ENCODE measurements at places on chromosomes 1 and 21.

DNA sequence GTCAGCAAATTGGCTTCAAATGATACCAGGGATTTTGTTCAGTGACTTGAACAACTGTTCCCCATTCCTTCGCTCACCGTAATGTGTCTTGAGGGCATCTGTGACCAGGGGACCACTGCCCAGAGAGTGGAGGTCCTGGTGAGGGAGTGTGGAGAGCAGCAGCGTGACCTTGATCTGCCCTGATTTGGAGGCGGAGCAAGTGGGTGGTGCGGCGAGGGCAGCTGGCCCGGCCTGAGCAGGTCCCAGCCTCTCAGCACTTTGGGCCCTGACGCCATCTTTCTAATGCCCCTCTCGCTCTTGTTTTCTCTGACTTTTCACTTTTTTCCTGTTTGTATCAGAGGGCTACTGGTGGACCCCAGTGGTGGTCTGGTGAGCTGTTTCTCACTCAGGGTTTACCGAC, 31.1 kb downstream of the DIP2A start:
- DNase-seq: no peak
- no peak overlapping the region for H3K27ac ChIP-seq
- H3K4me1 ChIP-seq: peaks cover 10% of the 10 kb centered on the region
- peaks cover 75% of the 10 kb centered on the region for H3K36me3 ChIP-seq

- peaks cover 66% of the 10 kb centered on the region for H3K36me3 ChIP-seq
- H3K4me1 ChIP-seq: no peaks in the 10 kb centered on the region
- DNase-seq: no peak
- H3K27ac ChIP-seq: no peak overlapping the region
- no peak overlapping the region for H3K4me3 ChIP-seq
These were observed 8.4 kb downstream of the TXLNA start for GRCh38 chr1:32187850-32188249.

DNA sequence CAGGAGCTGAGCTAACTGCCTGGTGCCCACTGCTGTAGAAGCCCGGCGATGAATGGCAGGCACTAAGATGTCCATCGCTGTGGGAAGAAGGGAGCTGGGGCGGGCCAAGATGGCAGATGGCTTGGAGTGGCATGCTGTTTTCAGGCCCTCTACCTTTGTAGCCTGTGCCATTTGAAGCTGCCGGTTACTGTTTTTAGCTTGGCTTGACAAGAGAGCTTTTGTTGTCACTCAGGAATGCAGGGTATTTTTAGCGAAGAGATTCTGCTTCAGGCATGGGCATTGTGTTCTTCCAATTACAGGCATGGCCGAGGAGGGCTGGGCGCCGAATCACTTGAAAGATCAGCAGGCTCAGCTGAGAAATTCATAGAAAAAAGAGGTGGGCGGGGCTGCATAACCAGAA, 348.7 kb downstream of the RPS6KC1 start:
- no peak overlapping the region for H3K4me3 ChIP-seq
- DNase-seq: no peak
- H3K36me3 ChIP-seq: no peaks in the 10 kb centered on the region
- H3K27me3 ChIP-seq: no peaks in the 10 kb centered on the region
- no peaks in the 10 kb centered on the region for H3K4me1 ChIP-seq
- H3K27ac ChIP-seq: peak overlapping the region; percentile 65

GRCh38 chr1:184426278-184426674, 39.4 kb downstream of the C1orf21 start:
- H3K27ac ChIP-seq: no peak overlapping the region
- H3K4me3 ChIP-seq: no peak overlapping the region
- peaks cover 44% of the 10 kb centered on the region for H3K4me1 ChIP-seq
- no peaks in the 10 kb centered on the region for H3K27me3 ChIP-seq
- no peaks in the 10 kb centered on the region for H3K36me3 ChIP-seq

GRCh38 chr21:25881524-25882376, 147.0 kb downstream of the GABPA start:
- H3K4me3 ChIP-seq: no peak overlapping the region
- H3K36me3 ChIP-seq: peaks cover 26% of the 10 kb centered on the region
- peaks cover 9% of the 10 kb centered on the region for H3K4me1 ChIP-seq
- no peaks in the 10 kb centered on the region for H3K27me3 ChIP-seq
- no peak overlapping the region for H3K27ac ChIP-seq

GRCh38 chr1:196608390-196609369, at the start of gene KCNT2:
TSS of gene KCNT2 (minus strand) at chr1:196608440. CDS start at chr1:196608309, 131 bp downstream.
- peak within 1 kb of the TSS; percentile 56 for H3K4me3 ChIP-seq
- H3K27ac ChIP-seq: peak within 1 kb of the TSS; percentile 66
- H3K27me3 ChIP-seq: no peaks in the 10 kb centered on the region
- peak; percentile 59 for DNase-seq
- H3K36me3 ChIP-seq: no peaks in the 10 kb centered on the region

GRCh38 chr1:3053986-3054385, 15.0 kb upstream of the PRDM16 start:
- H3K4me1 ChIP-seq: no peaks in the 10 kb centered on the region
- H3K4me3 ChIP-seq: no peak overlapping the region
- no peaks in the 10 kb centered on the region for H3K36me3 ChIP-seq
- peaks cover 5% of the 10 kb centered on the region for H3K27me3 ChIP-seq
- no peak for DNase-seq

GRCh38 chr1:230621324-230622030, 20.8 kb upstream of the COG2 start:
- H3K36me3 ChIP-seq: no peaks in the 10 kb centered on the region
- no peak overlapping the region for H3K4me3 ChIP-seq
- no peaks in the 10 kb centered on the region for H3K4me1 ChIP-seq
- H3K27me3 ChIP-seq: no peaks in the 10 kb centered on the region
- no peak for DNase-seq

DNA sequence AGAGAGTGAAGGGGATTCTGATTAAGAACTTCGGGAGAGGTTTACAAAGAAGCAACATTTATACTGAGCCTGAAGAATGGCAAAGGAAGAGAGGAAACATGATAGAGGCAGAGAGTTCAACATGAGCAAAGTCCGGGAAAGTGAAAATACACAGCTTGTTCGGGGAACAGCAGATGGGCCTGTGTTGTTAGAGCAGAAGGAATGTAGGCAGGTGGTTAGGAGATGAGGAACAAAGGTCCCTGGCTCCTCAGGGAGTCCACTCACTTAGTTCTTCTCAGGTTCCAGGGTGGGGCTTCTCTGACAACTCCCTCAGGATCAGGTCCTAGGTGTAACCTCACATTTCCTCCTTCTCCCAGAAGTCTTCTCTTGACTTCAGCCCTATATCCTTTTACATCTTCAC, 5.1 kb upstream of the ZNF326 start:
- H3K36me3 ChIP-seq: no peaks in the 10 kb centered on the region
- no peak overlapping the region for H3K4me3 ChIP-seq
- DNase-seq: no peak
- H3K27me3 ChIP-seq: no peaks in the 10 kb centered on the region
- H3K27ac ChIP-seq: no peak overlapping the region

DNA sequence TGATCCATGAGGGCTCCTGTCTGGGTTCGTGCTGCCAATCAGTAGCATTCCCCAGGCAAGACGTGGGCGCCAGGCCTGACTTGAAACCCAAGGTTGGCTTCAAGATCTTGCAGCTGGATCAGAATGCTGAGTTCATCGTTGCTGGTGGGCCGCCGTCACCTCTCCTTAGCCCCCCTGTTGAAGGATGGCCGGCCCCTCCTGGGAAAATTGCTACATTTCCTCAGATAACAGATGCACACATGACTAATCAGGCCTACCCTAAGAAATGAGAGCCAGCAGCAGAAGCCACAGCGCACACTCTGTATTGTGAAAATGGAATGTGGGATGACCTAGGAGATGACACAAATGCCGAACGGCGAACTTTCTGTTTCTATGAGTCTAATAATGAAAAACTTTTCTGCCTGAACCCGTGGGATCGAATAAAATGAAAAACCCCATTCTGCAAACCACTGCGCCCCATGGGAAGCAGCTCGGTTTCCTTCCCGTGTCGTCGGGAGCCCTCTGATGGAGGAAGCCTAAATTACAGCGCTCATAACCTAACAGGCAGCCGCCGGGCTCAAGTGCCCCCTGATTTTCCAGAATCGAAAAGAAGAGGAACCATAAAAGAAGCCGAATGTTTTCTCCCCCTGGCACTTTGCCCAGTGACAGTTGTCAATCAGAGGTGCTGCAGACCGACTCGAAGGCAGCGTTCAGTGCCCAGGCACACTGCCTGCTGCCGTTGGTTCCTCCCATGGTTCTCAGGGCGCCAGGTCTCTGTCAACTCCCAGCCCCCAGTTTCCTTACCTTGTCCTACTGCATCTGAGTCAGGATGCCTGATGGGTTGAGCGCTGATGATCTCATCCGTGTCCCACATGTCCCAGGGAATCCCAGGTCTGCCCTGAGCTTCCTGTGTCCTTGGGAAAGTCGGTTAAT, 38.2 kb upstream of the H6PD start:
- H3K27ac ChIP-seq: peak overlapping the region; percentile 36
- peaks cover 8% of the 10 kb centered on the region for H3K27me3 ChIP-seq
- H3K36me3 ChIP-seq: no peaks in the 10 kb centered on the region
- DNase-seq: peak; percentile 77

GRCh38 chr1:187588917-187589316, 760.2 kb downstream of the PLA2G4A start:
- no peak for DNase-seq
- no peak overlapping the region for H3K4me3 ChIP-seq
- no peaks in the 10 kb centered on the region for H3K36me3 ChIP-seq

DNA sequence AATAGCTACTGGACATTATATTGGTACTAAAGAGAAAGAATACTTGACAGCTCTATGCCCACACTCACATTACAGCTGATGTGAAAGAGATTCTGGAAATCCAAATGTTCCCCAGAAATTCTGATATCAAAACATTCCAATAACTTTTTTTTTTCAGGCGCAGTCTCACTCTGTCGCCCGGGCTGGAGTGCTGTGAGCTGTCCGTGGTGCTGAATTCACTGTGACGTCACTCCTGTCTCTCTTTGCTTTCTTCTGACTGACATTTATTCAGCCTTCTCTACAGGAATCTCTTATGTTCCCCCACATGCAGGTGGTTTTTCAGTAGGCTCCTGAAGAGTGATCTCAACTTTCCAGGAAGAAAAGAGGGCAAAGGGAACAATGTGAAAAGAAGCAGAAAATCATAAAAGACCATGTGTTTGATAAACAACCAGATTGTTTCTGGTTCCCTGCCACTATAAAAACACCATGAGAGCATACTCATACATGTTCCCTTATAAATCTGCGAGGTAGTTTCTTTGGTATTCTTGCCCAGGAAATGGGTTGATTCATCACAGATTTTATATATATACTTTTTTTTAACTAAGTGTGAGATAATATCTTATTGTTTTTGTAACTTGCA, 6.2 kb downstream of the S100A7A start:
- no peaks in the 10 kb centered on the region for H3K4me1 ChIP-seq
- peaks cover 34% of the 10 kb centered on the region for H3K27me3 ChIP-seq
- no peak overlapping the region for H3K4me3 ChIP-seq
- H3K36me3 ChIP-seq: no peaks in the 10 kb centered on the region
- DNase-seq: peak; percentile 59

- no peaks in the 10 kb centered on the region for H3K36me3 ChIP-seq
- no peak for DNase-seq
- H3K27me3 ChIP-seq: no peaks in the 10 kb centered on the region
- H3K4me3 ChIP-seq: no peak overlapping the region
These were observed 177.5 kb downstream of the HIVEP3 start for GRCh38 chr1:41741244-41741643.

DNA sequence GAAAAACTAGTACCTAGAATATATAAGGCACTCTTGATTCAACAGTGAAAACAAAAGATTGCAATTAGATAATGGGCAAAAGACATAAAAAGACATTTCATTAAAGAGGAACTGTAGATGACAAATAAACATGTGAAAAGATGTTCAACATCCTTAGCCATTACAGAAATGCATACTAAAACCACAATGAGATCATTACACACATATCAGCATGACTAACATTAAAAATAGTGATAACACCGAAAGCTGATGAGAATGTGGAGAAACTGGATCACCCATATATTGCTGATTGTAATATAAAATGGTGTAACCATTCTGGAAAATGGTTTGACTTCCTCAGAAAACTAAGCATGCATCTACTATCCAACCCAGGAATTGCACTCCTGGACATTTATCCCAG, 340.3 kb downstream of the SEC16B start:
- DNase-seq: no peak
- H3K27ac ChIP-seq: no peak overlapping the region
- H3K36me3 ChIP-seq: no peaks in the 10 kb centered on the region
- no peak overlapping the region for H3K4me3 ChIP-seq

DNA sequence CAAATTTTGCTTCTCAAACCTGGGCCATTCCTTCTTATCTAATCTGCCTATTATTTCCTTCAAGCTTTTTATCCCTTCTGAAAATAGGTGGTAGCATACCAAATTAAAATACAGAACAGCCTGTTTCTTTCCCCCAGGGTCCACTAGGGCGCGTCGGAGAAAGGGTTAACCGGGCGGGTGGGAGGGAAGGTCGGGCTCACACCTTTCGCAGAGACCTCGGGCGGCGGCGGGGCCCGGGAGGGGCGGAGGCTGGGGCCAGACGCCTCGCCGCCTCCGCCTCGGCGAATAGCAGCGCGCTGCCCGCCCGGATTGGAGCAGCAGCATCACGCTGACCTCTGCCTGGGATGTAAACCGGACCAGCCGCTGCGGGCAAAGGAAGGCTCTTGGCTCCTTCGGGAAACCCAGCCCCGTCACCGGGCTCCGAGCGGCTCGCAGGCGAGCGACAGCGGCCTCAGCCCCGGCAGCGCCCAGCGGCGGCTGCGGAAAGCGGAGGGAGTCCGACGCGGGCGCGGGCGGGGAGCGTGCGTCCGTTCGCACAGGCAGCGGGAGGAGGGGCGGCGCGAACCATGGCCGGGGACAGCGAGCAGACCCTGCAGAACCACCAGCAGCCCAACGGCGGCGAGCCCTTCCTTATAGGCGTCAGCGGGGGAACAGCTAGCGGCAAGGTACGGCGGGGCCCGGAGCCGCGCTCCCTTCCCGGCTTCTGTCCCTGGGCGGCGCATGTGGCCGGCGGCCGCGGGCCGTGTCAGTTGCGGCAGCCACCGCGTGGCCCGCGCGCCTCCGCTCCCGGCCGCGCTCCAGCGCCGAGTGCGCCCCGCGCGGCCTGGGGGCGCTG, at the start of gene UCK2:
UCK2 (plus strand) TSS at position 347 of the 835 bp plus-strand sequence; CDS start at position 567, 220 bp downstream.
- no peaks in the 10 kb centered on the region for H3K4me1 ChIP-seq
- H3K27me3 ChIP-seq: no peaks in the 10 kb centered on the region
- no peaks in the 10 kb centered on the region for H3K36me3 ChIP-seq
- H3K4me3 ChIP-seq: peak within 1 kb of the TSS; percentile 77
- H3K27ac ChIP-seq: peak within 1 kb of the TSS; percentile 86
- DNase-seq: peak; percentile 87

DNA sequence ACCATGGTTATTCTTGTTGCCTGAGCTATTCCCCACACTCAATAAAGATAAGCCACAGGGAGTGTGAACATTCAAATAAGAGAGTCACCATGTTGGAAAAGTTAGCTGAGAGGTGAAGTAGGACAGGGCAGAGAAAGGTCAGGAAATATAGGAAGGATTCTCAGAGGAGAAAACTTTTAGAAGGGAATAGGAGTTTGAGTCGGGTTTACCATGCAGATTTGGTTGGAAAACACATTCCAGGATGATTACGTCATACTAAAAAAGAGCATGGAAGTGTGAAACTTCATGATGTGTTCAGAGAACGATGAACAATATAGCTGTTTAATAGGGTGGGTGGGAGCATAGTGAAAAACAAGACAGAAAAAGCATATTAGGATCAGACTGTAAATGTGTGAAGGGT, 1125.3 kb upstream of the ADGRL2 start:
- no peaks in the 10 kb centered on the region for H3K36me3 ChIP-seq
- DNase-seq: no peak
- no peak overlapping the region for H3K27ac ChIP-seq
- no peaks in the 10 kb centered on the region for H3K4me1 ChIP-seq
